Activated effector memory CD4-positive, alpha-beta T cell treated with anti-CD3 and anti-CD28 coated beads, Interleukin-2, amount 50 U/mL, for 16 hours (primary cell): ENCODE measurements at places on chromosomes 6 and 20.

- DNase-seq = no peak
Observed at GRCh38 chr6:131510094-131510493, 62.9 kb upstream of the ARG1 start.

- DNase-seq = no peak
Observed at GRCh38 chr20:1187605-1188171, 2.9 kb upstream of the TMEM74B start.

- DNase-seq = no peak
Observed at GRCh38 chr6:147548921-147549475, 40.5 kb downstream of the SAMD5 start.

DNA sequence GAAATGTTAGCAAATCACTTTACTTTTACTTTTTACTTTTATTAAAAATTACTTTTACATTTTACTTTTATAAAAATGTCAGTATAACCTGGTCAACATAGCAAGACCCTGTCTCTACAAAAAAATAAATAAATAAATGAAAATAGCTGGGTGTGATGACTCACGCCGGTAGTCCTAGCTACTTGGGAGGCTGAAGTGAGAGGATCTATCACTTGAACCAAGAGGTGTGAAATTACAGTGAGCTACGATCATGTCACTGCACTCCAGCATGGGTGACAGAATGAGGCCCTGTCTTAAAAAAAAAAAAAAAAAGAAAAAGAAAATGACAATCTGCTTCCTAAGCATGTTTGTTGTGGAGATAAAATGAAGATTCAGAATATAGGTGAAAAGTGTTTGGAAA lies 31.0 kb upstream of the FBXO30 start:
- DNase-seq = no peak

DNA sequence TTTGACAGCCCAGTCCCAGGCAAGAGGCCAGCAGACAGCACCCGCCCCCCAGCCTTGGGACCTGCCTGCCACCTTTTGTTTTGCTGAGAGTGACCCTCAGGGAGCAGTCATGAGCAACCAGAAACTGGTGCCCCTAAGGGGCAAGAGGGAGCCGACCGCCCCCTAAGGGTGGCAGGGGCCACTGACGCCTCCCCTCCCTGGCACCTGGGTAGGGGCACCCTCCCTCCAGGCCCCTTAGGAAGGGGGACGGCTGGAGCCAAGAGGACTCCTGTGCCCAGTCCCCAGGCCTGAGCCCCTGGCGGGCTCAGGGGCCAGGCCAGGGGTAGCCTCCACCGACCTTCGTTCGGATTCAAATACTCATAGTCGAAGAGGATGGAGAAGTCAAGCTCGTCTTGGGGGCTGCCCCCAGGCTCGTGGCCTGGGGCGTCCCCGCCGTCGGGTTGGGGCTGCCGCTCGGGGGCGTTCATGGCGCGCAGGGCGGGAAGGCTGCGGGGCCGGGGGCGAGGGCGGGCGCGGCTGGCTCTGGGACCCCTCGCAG lies 417 bp downstream of the NFATC2 start:
- peak; percentile 85 for DNase-seq

- peak; percentile 90 for DNase-seq
Observed at GRCh38 chr20:10511509-10512251, 76.6 kb downstream of the SLX4IP start.

DNA sequence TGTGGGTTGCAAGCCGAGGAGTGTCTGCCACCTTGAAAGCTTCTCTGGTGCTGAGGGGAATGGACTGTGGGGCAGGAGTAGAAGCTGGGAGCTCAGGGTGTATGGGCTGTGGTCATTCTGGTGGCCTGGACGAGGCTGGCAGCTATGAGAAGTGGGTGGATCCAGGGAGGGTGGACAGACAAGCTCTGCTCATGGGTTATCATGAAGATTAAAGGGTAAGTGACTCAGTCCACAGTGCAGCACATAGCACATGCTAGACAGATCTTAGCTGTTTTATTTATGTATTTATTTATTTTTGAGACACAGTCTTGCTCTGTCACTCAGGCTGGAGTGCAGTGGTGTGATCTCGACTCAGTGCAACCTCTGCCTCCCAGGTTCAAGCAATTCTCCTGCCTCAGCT lies 13.8 kb downstream of the RSPO4 start:
- no peak for DNase-seq

- DNase-seq = no peak
Observed at GRCh38 chr6:122808121-122808885, 19.2 kb downstream of the SMPDL3A start.

- DNase-seq = no peak
Observed at GRCh38 chr6:84332139-84333034, 104.9 kb upstream of the CEP162 start.

- peak; percentile 79 for DNase-seq
Observed at GRCh38 chr6:40587240-40588069, at the start of gene LRFN2. LRFN2 (minus strand) TSS chr6:40587364.

DNA sequence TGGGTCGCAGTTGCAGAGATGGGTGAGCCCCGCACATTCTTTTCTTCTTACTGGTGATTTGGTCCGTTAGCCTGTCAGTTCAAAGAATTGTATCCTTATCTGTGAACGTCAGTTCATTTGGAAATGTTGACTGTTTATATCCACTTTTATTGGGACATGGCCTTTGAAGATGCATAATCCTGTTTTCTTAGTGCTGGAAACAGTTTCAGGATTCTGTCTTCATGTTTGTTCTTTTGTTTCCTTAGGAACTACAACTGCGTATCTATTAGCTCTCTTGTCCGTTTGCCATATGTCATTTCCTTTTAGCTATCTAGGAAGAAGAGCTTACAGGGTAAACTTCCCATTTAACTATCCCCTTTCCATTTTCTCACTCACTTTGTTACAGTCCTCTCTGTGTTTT lies 35.0 kb upstream of the TULP1 start:
- DNase-seq = no peak

GRCh38 chr20:16574656-16575355 lies 1.6 kb upstream of the KIF16B start:
- DNase-seq = peak; percentile 93

GRCh38 chr6:84150705-84151104 lies 76.7 kb downstream of the CEP162 start:
- no peak for DNase-seq

- DNase-seq = peak; percentile 73
Observed at GRCh38 chr6:33428224-33428965, 8.5 kb downstream of the SYNGAP1 start.

- DNase-seq = no peak
Observed at GRCh38 chr6:39821046-39821740, 29.0 kb downstream of the DAAM2 start.

DNA sequence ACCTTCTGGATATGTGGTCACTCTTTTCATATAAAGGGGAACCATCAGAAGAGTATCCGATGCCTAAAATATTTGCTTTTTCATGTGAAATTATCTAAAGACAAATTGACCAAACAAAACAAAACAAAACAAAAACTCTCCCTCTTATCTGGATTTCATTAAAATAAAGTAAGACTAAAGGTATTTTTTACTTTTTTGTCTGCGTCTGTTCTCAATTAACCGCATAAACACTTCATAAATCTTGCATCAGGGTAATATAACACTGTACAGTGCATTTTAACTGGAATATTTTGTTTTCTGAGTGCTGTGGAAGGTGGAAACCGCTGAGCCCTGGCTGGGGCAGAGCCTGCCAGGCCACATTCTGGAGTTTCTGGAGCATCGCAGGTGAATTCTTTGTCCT lies 234.1 kb upstream of the ZFP64 start:
- DNase-seq = no peak

GRCh38 chr6:154928325-154928922 lies 66.7 kb upstream of the TIAM2 start:
- DNase-seq = peak; percentile 82

GRCh38 chr6:3236005-3236404 lies 8.6 kb upstream of the TUBB2B start:
- DNase-seq = no peak

GRCh38 chr6:134082191-134082590 lies 29.8 kb upstream of the SLC2A12 start:
- no peak for DNase-seq

DNA sequence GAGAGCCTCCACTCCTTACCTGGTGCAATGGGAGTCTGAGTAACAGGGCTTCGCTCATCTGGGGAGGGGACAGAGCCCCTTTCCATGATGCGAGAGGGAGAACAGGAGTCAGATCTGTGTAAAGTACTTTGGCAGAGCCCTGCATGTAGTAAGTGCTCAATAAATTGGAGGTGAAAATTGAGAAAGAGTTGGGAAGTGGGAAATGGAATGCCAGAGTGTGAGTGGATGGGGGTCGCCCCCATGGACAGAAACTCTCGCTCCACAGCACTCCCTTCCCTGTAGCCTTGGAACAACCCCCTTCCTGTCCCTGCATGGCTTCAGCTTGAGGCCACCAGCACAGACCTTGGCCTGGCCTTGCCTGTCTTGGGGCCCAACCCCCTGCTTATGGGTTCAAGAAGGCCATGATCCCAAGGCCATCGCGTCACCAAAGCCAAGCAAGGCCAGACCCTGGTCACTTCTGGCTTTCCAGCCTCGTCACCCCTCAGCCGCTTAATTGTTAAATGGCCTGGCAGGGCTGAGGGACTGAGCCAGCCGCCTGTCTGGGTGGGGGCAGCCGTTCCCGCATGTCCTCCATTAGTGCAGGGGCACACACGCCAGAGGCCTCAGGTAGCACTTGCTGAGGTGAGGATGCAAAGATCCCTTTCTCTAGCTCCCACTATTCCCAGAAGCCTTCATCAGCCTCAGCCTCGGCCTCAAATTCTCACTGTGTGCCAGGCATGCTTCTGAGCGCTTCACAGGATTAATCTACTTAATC lies 93.7 kb upstream of the PTPN1 start:
- DNase-seq = no peak

- no peak for DNase-seq
Observed at GRCh38 chr20:44342248-44342647, 5.4 kb downstream of the R3HDML start.

DNA sequence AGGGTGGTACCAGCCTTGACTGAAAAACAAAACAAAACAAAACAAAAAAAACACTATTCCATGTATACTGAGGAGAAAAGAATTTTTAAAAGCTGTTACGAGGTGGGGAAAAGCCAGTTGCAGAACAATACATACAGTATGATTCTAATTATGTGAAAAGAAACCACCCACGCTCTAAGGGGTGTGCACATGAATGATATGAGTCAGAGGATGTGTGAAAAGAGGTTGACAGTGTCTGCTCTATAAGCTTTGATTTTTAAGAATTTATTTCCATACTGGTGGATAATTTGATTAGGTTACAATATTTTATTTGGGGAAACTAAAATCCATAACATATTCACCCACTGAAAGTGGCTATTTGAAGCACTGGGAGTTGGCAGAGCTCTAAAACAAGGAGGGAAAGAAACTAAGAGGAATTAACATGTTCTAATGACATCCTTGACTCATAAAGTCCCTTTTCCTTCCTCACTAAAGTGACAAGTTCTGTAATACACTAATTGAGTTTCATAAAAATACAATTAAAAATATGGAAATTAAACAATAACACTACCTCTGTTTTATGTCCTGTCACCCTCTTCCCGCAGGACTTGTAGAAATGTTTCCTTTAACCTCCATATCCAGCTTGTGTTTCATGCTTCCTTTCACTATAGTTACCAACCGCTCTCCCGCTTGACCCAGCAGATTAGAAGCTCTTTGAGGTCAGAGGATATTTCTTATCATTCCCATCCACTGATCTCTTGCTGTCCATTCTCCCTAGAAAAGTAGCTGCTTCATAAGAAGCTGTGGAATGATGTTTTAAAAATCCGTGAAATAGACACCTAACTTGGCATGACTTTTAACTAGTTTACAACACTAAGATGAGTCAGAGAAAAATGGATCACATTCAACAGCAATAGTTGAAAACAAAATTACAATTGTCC lies 118.6 kb upstream of the CCDC28A start:
- DNase-seq = no peak

DNA sequence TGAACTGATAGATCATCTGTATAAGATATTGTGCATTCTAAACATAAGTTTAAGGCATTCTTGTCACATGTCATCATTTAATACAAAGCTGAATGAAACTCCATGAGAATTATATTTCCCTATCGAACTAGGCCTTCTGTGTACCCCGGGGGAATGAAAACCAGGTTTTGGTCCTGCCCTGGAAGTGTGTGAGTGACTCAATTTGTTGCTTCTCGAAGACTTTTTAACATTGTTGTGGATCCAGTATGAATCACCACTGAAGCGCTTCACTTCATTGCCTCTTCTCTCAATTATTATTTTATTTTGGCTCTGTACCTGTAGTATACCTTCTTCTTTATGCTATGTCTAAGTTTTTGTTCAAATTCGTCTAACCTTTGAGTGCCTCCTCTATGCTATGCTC lies 150.8 kb downstream of the GRIK2 start:
- DNase-seq = no peak

DNA sequence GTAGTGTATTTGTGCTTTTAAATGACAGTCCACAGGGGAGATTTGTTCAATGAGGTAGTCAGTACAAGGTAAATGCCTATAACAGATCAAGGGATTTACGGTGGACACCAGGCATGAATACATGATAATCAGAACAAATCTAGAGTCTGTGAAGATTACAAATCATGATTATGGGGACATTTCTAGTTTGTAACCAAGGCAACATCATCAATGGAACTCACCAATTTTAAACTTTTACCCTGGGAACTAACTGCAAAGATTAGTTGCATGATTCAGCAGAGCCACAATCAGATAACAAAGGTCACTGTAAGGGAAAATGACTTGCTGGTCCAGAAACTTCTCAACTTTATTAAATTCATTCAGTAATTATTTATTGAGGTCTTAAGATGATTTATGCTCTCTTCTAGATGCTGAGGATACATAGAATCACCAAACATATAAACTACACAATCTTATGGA lies at the start of gene CRISP1:
Gene CRISP1, minus strand, starts transcription at position 51 of the 459 bp plus-strand sequence. CDS start 9,135 bp downstream, outside the sequence.
- DNase-seq = no peak

DNA sequence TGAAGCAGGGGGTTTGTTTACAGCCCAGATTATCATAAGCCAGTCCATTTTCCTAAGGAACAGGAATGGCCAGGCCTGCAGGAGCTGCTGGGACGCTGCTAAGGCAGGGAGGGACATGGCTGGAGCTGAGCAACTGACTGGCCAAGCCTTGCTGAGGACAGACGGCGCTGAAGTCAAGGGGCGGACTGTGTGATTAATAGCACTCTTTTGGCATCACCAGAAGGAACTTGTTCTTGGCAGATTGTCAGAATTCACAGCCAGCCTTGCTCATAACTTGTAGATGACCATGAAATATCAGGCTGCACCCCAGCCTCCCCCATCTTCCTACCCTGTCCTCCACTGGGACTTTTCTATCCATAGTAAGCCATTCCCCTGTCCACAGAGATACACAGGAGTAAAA lies 218.8 kb upstream of the RNF24 start:
- DNase-seq = no peak

GRCh38 chr6:149250951-149251350 lies 66.6 kb upstream of the TAB2 start:
- DNase-seq = no peak

DNA sequence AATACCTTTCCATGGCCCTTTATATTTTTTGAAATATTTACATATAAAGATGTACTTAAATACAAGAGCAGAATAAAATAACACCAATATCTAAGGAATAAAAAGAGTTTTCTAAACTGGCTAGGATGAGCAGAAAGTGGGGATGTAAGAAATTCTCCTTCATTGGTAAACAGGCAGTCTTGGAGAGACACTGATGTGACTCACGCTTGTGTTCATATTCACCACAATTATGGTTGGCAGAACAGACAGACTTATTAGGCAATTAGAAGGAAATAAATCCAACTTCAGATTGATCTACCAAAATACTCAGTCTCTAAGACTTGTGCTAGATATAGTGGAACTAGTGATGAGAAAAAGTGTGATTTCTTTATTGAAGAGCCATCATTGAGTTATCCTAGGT lies 463.7 kb downstream of the CDC5L start:
- DNase-seq = no peak
